GM18507 (cell line): ENCODE measurements at places on chromosomes 1 and 21.

GRCh38 chr21:41802684-41803083, 35.8 kb upstream of the RIPK4 start:
- DNase-seq = no peak

- no peak for DNase-seq
Measured at GRCh38 chr1:145707183-145707867, at the start of gene PDZK1. Gene PDZK1, minus strand, starts transcription at chr1:145707368. Its CDS starts 19,347 bp downstream, at chr1:145688021.

DNA sequence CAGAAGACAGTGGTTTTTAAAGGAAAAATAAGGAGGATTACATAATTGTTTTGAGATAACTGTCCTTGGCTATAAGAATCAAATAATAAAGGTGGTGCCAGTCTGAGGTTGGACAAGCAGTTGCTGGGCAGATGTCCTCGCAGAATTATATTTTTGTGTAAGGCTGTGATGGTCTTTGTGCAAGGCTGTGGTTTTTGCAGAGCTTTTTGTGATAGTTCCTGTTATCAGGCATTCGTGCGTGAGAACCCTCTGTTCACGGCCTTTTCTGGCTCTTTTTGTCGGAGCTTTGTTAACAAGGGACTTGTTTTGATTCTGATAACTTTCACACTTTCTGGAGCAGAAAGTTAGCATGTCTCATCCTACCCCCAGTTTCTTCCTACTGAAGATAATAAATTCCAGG, 33.4 kb downstream of the SH3BP5L start:
- DNase-seq = no peak

GRCh38 chr1:18686540-18686939, 55.9 kb downstream of the PAX7 start:
- no peak for DNase-seq

DNA sequence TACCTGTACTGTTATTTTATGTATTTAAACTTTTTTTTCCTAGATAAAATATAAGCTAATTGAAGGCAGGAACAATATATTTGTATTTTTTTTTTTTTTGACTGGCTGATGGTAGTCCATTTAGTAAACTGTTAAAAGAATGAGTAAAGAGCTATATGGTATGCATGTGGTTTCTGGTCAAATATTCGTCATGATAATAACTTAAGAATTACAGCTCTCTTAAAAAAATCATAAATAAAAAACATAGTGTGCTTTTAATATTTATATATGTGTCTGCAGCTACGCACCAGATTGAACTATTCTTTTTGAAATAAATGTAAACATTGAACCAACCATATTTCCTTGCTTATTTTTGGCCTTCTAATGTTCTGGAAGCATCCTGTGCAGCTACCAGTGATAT, 272.3 kb upstream of the C1orf105 start:
- no peak for DNase-seq

GRCh38 chr1:54287176-54287650, 87.2 kb downstream of the MRPL37 start:
- no peak for DNase-seq

GRCh38 chr1:243520831-243521230, 265.0 kb downstream of the SDCCAG8 start:
- no peak for DNase-seq

- no peak for DNase-seq
Measured at GRCh38 chr1:17278996-17279830, 28.8 kb upstream of the PADI4 start.

DNA sequence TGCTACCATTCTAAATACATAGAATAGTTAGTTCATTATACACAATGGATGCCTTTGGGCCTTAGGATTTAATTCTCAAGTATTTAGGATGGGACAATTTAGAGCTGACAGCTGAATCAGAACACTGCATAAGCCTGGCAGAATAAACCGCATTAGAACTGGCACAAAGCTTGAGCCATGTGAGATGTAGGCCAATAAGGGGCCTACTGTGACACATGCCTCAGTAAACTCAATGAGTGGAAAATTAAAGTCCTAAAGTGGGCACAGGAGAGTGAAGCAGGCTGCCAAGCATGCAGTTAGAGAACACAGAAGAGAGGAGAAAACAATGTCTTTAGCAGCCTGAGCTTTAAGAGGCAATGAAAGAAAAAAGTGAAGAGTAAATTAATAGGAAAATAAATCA, 24.3 kb downstream of the SCYL3 start:
- DNase-seq = no peak

- DNase-seq = no peak
Measured at GRCh38 chr1:78650114-78650660, 556 bp downstream of the IFI44 start.

DNA sequence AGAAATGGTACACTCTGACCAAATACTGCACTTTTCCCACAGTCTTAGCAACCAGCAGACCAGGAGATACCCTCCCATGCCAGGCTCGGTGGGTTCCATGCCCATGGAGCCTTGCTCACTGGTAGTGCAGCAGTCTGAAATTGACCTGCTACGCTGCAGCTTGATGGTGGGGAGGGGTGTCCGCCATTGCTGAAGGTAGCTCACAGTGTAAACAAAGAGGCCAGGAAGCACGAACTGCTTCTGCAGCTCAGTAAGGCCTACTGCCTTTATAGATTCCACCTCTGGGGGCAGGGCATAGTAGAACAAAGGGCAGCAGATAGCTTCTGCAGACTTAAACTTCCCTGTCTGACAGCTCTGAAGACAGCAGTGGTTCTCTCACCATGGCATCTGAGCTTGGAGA, 12.3 kb upstream of the IFI44L start:
- no peak for DNase-seq

DNA sequence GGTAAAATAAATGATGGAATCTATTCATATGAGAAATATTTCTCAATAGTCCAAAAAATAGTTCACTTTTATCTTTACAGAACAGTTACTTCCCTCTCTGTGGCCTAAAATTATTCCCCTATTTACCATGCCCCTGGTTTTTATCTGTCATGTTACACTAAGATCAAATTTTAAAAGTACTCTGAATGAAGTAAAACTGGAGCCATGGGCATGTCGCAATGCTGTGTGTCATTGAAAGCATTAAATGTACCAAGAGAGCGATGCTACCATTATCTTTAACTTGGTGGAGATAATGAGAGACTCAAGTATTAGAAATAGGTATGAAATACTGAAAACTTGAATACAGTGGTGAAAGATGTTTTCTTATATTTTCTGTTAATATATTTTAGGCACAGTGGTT, 146.2 kb downstream of the KCNT2 start:
- DNase-seq = no peak

GRCh38 chr1:247825362-247825761, 1.4 kb upstream of the OR14A16 start:
- no peak for DNase-seq

- no peak for DNase-seq
Measured at GRCh38 chr1:41442697-41443251, 41.7 kb downstream of the EDN2 start.
